ENCODE measurements at places on chromosomes 3 and 15.

DNA sequence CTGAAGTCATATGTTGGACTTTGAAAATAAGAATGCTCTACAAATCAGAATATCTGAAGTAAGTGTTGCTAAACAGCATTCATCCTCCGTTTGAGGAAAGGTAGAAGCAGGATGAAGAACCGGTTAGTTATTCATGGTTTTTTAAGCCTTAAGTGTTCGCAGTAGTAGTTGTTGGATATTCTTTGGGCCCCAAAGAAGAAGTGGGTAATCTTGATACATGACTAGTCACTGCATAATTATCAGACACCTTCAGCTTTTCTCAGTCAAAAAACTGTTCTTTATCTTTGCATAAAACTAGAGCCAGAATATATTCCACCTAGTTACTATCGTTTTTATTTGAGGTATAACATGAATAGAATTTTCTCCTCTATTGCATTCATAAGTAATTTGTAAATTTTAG is 13.8 kb downstream of the RAB5A start:
- DNase-seq, result no peak

DNA sequence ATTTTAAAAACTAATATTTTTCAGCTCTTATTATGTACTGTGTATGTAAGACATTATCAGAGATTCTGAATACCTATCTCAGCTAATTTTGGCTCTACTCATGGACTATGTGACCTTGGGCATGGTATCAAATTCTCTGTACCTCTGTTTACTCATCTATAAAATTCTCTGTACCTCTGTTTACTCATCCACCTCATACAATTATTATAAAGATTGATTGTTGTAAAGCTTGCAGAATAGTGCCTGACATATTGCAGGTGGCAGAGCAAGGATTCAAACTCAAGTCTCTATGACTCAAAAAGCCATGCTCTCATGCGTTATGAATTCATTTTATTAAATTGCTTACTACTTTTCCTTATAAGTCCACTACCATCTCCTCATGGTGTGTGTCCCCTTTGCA is 151.9 kb upstream of the ARL6 start:
- peak; percentile 90 for DNase-seq

- no peak for DNase-seq
These were observed 67.0 kb upstream of the ARHGEF3 start for GRCh38 chr3:56868706-56869105.

GRCh38 chr15:51114437-51115119 is 19.9 kb upstream of the TNFAIP8L3 start:
- DNase-seq, result no peak

DNA sequence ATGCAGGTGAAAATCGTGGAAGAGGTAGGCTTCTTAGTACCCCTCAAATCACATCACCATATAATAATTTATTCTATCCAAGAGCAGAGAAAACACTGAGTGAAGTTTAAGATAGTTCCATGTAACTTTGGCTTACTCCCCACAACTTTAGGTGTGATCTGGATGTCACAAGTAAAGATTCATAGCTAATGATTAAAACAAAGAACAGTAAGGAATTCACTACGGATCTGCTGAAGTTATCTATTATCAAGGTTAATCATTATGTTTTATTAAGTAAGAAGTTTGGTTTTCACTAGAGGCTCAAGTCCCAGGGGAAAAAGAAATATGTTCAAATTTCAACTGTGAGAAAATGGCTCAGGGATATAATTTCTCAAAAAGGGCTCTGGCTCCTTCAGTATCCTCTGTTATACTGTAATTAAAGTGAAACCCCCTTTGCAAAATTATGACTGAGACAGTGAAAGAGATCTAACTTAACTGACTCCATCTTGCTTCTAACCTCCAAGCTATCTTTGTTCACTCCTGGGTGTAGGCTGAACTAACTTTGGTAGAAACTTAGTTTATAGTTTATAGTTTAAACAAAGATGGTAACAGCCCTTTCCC is 17.1 kb downstream of the CD80 start:
- no peak for DNase-seq

DNA sequence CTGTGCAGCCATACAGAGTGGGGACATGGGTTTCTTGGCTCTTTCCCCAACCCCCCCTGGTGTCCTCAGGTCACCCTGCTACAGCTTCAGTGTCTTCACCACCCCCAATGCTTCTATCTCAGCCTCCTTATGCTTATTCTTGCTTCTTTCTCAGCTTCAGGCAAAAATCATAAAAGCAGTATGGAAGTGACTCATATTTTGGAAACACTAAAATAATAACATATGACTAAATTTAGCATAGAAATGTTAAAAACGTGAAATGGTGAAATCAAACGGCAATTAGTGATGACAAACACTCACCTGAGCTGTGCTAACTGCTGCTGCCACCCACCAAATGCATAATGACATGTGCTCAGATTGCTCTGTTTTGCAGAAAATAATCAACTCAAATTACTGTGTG is 475.2 kb upstream of the EPHA3 start:
- no peak for DNase-seq

GRCh38 chr15:91228383-91228782 is 128.3 kb downstream of the SV2B start:
- DNase-seq, result peak; percentile 33

- DNase-seq, result peak; percentile 16
These were observed 1.2 kb upstream of the ABHD17C start for GRCh38 chr15:80693682-80694610.

- DNase-seq, result no peak
These were observed 784 bp upstream of the CISH start for GRCh38 chr3:50612234-50612882.

DNA sequence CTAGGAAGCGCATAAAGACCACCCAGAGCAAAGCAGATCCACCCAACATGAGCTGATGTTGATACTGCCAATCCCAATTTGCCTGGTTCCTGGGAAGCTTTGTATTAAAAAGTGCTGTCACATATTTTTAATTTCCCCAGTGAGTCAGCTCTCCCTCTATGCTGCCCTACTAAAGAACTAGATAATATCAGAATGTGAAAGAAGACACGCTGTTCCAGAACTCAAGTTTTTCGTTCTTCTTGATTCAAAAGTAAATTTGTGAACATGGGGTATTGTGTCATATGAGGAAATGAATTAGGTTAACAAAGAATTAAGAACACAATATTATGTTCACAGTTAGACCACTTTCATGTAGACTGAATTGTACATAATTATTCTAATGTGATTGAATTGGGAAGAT is 734.2 kb upstream of the ALCAM start:
- no peak for DNase-seq

DNA sequence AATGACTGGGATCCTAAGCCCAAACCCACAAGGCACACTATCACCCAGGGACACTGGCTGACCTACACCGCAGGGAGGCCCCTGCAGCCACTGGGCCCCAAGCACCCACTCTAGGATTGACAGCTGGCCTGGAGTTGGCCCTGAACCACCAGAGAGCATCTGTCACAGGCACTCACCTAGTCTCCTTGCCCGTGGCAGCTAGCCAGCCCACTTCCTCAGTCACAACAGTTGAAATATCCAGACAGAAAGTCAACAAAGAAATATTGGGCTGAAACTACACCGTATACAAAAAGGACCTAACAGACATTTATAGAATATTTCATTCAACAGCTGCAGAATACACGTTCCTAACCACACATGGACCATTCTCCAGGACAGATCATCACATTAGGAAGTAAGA is 5.2 kb upstream of the SPINK8 start:
- no peak for DNase-seq

GRCh38 chr3:10815487-10815886 is 541 bp upstream of the SLC6A11 start:
- no peak for DNase-seq

- DNase-seq, result no peak
These were observed 181.6 kb downstream of the ABHD5 start for GRCh38 chr3:43872301-43872700.

GRCh38 chr15:31024979-31025378 is 33.6 kb upstream of the MTMR10 start:
- no peak for DNase-seq

DNA sequence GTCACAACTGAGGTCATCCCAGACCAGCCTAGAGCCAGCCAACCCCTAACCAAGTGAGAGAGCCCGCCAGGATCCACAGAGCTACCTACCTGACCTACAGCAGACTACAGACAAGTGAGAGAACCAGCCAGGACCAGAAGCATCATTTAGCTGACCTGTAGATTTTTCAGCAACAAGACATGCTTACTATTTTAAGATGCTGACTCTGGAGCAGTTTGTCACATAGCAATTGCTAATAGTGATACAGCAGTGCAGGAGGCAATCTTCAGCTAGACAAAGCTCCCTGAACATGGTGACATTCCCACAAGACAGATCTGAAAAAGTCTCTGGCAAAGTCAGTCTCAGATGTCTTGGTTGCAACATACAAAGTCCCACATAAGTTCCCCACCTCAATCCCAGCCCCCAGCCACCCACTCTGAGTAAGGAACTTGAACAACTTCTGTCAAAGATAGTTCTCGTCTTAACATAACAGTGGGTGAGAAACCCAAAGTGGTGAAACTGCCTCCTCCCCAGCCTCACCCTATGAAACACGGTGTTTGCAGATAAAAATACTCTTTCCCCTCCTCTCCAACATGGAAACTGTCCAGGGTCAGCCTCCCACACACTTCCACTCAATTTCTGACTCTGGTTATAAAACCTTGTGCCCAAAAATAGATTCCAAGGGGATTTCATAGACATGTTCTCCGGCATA is 120.3 kb upstream of the SLC6A11 start:
- no peak for DNase-seq

DNA sequence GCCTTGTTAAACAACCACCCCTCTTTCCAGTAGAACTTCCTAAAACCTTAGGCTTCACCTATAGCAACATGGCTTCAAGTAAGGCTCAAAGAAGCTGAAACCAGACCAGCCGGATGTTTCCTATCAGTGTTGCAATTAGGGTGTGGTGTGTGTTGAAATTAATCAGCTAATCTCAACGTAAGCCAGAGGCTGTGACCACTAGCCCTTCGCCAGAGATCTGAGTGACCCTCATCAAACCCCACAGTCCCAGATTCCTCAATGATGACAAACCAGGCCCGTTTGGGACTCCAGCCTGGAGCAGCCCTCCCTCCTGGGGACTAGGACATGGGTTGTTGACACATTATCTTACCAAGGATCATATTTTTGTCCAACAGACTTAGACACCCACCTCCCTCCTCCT is 27.3 kb downstream of the CYP11A1 start:
- no peak for DNase-seq

DNA sequence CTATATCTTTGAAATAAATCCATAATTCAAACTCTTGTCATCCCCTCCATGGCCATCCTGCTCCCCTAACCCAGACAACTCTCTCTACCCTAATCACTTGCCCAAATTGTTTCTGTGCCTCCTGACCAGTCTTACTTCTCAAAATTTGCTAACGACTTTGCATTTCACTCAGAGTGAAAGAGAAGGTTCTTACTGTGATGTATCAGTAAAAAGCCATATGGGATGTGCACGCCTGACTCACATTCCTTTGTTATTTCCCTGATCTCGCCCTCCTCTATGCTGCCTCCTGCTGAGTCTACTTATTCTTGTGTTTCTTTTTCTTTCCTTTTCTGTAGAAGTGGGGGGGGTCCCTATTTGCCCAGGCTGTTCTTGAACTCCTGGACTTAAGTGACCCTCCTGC is 487.2 kb upstream of the FRG2C start:
- DNase-seq, result no peak

DNA sequence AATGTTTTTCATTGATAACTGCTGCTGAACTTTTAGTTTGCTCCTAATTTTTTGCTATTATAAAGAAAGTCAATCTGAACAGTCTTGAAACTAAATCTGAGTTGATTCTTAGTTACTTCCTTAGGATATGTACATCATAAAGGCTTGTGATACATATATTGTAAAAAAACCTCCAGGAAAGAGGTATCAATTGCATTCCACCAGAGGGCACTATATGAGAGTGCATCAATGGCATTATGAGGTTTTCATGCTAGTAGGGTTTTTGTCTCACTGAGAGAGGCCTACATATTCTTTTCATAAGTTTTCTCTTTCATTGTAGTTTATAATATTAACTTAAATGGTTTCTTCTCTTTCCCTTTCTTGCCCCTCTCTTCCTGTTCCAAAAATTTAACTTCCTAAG is 46.9 kb downstream of the PIK3R4 start:
- no peak for DNase-seq

DNA sequence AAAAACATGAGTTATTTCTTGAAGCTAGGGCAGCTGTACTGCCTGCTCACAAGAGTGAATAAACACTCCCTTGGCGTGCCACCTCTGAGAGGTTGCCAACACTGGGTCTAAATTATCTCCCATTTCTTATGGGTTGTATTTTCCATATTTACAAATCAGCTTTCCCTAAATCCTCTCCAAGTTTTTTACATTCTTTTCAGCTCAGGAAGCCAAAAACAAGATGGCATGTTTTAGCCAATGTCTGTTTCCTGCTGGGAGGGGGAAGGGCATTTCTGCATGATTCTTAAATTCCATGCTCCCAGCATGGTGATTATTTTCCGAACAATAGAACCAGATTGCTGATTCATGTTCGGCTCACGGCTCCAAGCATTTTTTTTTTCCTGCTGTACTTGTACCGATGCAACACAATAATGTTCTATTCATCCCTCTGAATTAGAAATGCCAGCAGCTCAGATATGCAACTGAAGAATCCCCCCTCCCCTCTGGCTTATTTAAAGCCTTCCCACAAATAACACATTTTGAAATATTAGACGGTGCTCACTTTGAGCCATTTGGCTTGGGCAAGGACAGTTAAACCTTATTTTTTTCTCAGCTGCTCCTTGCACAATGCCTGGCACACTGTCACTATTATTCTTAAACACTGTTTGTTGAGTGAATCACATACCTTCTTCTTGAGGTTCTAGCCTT is 252.5 kb downstream of the THRB start:
- DNase-seq, result peak; percentile 61

DNA sequence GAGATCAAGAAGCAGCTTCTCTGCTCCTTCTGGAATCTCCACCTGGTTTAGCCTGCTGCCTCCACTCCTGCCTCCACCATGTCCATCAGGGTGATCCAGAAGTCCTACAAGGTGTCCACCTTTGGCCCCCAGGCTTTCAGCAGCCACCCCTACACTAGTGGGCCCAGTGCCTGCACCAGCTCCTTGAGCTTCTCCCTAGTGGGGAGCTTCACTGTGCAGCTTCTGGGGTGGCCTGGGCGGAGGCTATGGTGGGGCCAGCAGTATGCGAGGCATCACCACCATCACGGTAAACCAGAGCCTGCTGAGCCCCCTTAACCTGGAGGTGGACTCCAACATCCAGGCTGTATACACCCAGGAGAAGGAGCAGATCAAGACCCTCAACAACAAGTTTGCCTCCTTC is 2.4 kb upstream of the KPNA4 start:
- no peak for DNase-seq

GRCh38 chr3:17052363-17052762 is 167.6 kb downstream of the PLCL2 start:
- no peak for DNase-seq

GRCh38 chr3:192079098-192079497 is 618.1 kb downstream of the PYDC2 start:
- DNase-seq, result peak; percentile 96

GRCh38 chr3:86774082-86774691 is 216.8 kb downstream of the VGLL3 start:
- DNase-seq, result peak; percentile 32
